ENCODE measurements at places on chromosomes 3 and 15.

DNA sequence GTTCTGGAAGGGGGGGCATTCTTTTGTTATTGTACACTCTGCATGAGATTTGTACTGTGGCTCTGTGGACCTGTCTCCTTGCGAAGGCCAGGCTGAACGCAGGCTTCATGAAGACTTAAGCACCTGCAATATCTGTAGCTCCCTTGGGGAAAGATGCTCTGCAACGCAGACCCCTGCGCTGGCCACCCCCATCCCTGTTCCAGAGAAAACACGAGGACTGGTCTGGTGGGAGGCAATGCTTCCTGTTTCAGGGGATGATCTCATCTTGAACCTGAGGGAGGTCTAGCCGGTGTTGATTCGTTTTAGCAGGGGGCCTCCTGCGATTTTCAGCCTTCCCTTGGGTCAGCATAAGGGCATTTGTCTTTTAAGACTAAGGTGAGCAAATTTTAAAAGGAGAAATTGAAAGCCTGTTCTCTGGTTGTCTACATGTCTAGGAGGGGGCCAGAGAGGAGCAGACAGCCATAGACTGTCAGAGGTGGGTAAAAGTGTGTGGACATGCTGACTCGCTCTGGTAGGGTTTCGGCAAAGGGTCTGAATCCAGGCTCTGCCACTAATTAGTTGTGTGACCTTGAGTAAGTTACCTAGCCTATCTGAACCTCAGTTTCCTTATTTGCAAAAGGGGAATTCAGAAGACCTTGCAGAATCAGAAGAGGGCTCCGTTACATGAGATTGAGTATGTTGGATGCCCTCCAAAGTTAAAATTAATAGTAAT, 80.9 kb upstream of the RASGRF1 start:
- no peak for DNase-seq

GRCh38 chr3:76308541-76308940, 523.2 kb upstream of the ZNF717 start:
- no peak for DNase-seq

DNA sequence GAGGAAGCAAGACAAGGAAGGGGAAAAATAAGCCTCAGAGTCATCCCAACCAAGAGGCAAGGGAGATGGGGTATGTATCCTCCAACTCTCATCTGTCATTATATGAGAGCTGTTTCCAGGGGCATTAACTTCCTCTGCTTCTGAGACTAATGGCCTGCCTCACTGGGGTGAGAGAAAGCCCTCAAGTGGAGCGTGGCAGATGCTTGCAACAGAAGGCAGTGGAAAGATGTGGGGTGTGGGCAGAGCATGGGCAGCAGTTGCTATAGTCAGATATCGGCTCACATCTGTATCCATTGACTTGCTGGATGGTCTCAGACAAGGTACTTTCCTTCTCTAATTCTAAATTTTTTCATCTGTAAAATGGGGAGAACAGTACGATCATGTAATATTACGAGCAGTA, 81.7 kb upstream of the PLCL2 start:
- no peak for DNase-seq

DNA sequence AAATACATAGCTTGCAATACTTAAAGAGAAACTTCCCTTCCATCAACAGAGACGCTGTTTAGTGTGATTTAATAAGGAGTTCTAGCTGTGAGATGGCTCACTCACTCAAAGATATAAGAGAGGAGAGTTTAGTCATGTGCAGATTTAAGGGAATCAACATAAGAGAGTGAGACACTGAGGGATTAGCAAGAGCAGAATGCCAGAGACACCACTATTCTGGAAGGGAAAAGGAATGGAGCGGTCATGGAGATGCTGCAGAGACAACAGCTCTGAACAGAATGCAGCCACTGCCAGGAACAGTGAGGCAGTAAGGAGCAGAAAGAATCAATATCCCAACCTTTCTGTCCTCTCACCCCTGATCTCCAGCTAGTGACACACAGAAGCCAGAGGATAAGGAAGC, 248.8 kb downstream of the MBNL1 start:
- DNase-seq: no peak

- no peak for DNase-seq
Measured at GRCh38 chr3:183122257-183122932, 23.1 kb upstream of the MCCC1 start.

DNA sequence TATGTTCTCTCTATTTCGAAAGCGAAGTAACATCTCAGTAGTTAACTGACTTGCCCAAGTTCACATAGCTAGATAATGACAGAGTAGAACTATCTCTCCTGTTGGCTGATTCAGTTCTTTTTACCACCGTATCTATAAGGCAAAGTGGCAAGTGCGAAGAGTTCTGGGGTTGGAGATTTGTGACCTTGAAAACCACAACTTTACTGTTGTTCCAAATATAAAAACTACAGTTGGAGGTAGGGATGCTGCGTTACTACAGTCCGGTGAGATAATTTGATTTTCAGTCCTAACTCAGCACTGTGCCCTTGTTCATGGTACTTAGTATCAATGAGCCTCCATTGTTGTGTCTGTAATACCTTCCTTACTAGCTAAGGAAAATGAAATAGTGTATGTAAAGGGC, 71.2 kb upstream of the GOLGA8B start:
- no peak for DNase-seq

DNA sequence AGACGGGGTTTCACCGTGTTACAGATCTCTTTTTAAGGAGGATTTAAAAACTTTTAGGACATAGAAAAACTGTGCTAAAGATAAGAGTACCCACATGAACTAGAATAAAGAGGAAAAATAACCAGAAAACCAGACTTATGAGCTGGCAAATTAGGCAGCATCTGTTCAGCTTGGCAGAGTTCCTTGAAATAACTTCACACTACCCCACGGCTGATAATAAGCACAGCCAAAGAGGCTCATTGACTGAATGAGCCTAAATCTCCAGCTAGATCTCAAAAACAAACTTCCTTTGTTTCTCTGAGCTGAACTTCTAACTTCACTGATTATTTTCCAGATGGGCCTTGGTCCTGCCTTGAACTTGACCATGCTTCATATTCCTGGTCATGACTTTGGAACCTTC, 26.7 kb upstream of the PIK3R4 start:
- DNase-seq: no peak
